ENCODE measurements at places on chromosomes 5 and 9.

GRCh38 chr5:179732918-179733771, 523 bp downstream of the MAML1 start:
- peak; percentile 26 for DNase-seq

DNA sequence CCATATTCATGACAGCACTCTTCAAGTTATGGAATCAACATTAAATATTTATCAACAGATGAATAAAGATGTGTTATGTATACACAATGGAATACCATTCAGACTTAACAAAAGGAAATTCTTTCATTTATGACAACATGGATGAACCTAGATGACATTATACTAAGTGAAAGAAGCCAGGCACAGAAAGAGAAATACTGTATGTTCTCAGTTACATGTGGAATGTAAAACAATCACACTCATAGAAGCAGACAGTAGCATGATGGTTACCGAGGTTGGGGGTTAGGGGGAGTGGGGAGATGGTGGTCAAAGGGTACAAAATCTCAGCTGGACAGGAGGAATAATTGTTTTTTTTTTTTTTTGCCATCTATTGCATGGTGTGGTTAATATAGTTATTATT, 431.9 kb downstream of the DMAC1 start:
- DNase-seq = no peak

GRCh38 chr9:135887021-135887507, 20.3 kb downstream of the CAMSAP1 start:
- no peak for DNase-seq

DNA sequence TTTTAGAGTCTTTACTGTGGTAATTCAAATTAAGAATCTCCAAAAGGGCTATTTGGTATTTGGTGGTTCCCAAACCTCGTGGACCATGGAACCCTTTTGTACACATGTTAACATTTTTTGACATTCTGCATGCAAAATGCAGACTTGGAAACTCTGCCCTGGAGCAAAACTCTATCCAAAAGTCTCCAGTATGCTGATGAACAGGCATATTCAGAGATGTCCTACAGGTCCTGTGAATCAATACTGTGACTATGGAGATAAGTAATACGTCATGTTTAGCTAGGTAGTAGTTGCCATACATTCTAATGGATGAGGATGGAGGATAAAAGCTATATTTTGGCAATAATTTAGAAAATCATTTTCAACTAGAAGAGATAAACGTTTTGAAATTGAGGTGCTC, 218.1 kb downstream of the SMARCA2 start:
- no peak for DNase-seq

DNA sequence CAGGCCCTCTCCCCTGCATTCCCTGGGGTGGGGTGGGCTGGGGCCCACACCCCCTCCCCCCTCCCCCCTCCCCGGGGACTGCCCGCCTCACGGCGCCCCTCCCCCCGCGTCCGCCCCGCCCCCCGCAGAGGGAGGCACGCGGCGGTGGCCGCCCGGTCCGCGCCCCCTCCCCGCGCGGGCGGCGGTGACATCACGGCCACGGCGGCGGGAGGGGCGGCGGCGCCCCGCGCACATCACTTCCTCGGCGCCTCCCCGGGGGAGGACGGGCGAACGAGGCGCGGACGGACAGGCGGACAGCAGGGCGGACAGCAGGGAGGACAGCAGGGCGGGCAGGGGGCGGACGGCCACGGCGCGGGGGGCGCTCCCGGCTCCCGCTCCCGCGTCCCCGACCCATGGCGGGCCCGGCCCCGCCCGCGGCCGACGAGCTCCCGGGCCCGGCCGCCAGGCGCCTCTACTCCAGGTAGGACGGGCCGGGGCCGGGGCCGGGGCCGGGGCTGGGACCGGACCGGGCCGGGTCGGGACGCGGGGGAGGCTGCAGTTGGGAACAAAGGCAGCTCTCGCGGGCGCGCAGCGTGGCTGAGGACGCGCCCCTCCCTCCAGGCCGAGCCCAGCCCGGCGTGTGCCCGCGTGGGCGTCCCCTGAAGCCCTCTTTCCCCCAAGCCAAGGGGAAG, at the start of gene GPSM1:
Gene GPSM1, plus strand, starts transcription at position 236 of the 671 bp plus-strand sequence. Its CDS starts 157 bp downstream, at position 393.
- no peak for DNase-seq

DNA sequence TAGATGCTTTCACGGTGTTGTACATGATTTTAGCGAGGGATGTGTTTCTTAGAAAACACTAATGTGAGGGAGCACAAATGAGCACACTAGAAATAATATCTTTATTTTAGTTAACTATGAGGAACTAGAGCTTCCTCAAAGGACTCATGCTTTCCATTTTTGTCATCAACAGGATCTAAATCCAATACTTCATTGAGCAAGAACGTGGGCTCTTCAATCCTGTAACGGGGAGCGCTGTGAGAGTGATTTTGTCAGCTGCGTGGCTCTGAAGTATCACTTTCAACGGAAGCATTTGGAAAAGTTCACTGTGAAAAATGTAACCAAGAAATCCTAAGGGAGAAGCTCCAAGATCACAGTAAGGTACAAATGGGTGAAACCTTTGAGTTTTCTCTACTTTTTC, 93.2 kb downstream of the LIX1 start:
- DNase-seq = no peak

- no peak for DNase-seq
These were observed 104.4 kb downstream of the WNK2 start for GRCh38 chr9:93288341-93288740.

GRCh38 chr5:135100431-135100830, 66.4 kb upstream of the PITX1 start:
- no peak for DNase-seq

GRCh38 chr5:117652036-117652957, 1077.7 kb upstream of the SEMA6A start:
- no peak for DNase-seq

DNA sequence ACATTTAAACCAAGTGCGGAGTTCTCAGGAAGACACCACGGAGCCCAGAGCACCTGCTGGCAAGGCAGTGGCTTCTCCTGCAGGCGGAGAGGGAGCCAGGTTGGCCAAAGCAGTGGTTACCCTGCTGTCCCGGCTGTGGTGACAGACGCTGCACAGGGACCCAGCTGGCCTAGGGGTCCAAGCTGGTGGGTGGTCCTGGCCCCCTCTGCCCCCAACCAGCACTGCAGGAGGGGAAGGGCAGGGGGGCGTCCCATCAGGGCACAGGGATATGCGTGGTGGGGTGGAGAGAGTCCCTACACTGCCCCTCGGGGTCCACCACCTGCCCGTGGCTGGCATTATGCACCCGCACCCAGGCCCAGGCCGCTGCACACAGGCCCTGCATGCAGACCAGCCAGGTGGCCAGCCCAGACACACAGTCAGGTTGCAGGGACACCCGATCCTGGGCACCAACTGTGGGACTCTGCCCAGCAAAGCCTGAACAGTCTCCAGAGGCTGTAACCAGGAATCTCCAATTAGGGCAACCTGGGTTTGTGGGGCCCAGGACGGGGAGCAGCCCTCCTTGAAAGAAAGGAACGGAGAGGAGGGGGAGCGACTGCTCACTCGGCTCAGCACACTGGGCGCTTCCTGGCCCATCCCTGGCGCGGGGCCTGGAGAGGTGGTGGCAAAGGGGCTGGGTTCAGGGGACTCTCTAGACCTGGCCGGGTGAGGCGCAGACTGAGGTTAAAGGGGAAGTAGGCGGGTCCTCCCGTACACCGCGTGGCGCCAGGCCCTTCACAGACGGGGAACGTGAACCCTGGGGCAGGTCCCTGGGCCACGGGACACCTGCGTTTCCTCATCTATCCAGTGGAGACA, 46.3 kb downstream of the NACC2 start:
- no peak for DNase-seq

- DNase-seq = no peak
These were observed 116.4 kb upstream of the SPDL1 start for GRCh38 chr5:169467041-169467771.

DNA sequence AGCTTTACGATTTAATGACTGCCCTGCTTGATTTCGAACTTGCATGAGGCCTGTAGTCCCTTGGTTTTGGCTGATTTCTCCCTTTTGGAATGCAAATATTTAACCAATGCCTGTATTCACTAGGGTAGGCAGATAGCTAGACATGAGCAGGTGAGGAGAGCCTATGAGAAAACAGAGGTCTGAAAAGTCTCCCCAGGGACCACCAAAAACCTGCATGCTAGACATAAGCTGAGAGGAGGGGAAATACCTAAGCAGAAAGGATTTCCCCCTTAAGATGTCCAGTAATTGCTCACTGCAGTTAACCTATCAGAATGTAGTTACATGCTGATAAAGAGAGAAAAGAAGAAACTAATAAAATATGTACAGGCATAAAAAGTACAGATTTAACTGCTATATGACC, 667.4 kb upstream of the SEMA6A start:
- DNase-seq = no peak

- no peak for DNase-seq
These were observed 31.6 kb downstream of the NSUN2 start for GRCh38 chr5:6601271-6601670.

DNA sequence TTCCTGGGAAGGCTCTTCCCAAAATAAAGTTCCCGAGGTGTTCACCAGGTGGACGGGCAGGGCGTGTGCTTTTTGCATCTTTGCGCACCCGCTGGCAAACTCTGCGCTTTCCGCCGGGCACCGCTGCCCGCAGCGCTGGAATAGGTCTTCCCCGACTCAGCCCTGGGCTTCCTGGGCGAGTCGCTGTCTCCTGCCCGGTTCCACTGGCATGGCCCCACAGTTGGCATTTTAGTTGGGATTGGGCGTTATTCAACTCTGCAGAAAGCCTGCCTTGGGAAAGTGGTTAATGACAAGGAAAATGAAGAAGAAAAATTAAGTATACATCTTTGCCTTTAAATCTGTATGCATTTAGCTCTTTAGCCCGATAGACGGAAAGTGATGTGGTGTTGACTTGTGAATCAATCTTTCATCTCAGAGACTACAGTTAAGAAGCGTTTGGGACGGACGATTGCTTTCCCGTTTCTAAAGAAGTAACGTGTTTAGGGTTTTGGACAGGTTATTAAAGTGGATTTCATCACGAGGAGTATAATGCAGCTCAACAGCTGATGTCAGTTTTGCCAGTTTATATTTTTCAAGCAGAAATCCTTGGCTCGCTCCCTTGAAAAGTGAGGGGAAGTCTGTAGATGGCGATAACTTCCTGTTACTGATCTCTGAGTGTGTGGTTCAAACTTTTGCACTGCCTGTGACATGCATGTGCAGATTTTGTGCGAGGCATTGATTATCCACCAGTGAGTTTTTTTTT, 946 bp downstream of the ADCY2 start:
- DNase-seq = no peak

GRCh38 chr5:78632467-78632866, 16.1 kb downstream of the LHFPL2 start:
- no peak for DNase-seq

- no peak for DNase-seq
These were observed 58.4 kb downstream of the APC start for GRCh38 chr5:112795944-112796678.

DNA sequence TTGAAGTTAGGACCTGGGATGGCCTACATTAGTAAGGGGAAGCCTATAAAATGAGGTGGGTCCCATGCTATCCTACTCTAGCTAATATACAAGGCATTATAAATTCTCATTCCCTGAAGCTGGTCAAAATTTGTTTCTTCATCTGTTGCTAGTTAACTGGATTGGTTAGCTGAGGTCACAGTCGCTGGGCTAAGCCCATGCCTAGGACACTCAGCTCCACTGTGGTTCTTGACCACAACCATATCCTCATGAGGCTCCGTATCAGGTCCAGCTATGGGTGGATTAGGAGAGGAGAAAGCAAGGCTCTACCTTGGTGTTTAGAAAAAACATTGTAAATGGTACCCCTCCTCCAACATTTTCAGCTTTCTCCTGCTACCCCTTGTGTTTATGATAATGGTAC, 52.8 kb upstream of the RAI14 start:
- DNase-seq = no peak

- DNase-seq = no peak
These were observed 6.4 kb upstream of the FPGS start for GRCh38 chr9:127796225-127796813.

GRCh38 chr5:170312666-170313065, 15.1 kb upstream of the LCP2 start:
- peak; percentile 19 for DNase-seq

DNA sequence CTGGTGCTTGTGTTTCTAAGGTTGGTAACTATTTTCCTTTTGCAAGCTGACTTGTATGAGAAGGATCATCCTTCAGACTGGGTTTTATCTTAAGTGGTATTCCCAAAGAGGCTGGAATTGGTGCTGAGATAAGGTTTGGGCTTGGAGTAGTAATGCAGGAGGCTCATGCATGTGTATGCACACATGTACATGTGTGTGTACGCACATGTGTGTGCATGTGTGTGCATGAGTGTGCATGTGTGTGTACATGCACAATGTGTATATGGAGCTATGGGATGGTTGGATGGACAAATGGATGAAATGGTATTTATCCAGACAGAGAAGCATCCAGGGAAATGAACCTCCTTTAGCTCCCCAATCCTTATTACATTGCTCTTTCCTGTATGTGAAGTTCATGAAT, 142.6 kb downstream of the CARTPT start:
- no peak for DNase-seq

GRCh38 chr5:57398413-57399093, 84.1 kb downstream of the ACTBL2 start:
- DNase-seq = no peak

- DNase-seq = no peak
These were observed 117.8 kb downstream of the CCDC192 start for GRCh38 chr5:127820910-127821553.

DNA sequence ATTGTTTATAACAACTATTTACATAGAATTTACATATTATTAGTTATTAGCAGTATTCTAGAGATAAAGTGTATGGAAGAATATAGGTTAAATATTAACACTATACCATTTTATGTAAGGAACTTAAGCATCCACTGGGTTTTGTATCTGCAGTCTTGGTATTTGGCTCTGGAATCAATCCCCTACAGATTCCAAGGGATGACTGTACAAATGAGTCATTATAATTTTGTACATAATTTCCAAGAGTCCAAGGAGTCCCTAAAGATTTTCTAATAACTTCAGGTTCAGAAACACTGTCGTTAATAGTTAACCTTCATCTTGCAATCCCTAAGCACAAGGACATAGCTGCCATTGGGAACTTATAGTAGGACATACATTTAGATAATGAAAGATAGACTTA, 254.8 kb upstream of the PDE4D start:
- DNase-seq = no peak

DNA sequence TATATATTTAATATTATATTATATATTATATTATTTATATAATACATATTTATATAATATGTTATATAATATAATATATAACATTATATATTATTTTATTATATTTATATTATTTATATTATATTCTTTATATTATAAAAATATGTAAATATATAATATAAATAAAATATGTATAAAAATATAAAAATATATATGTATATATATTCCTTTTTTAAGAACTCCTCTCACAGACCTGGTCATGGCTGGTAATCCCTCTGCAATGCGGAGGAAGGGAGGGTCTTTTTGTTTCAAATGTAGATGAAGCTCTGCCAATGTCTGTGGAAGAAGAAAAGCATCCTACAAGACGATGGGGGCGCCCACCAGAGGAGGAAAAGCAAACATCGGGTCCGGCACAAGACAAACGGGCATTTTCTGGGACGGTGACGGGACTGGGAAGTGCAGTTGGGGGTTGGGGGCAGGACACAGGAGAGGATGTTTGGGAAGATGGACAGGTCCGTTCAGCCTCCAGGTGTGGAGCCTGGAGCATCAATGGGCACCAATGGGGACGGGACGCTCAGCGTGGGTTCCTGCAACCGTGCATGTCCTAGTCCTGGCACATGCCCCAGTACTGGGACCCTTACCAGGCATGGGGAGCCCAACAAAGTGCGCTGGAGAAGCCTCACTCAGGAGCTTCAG, 194.0 kb downstream of the IRX1 start:
- DNase-seq = no peak
